ENCODE measurements at places on chromosomes 5 and 9.

GRCh38 chr5:39415201-39415600 is 9.6 kb downstream of the DAB2 start:
- DNase-seq: peak; percentile 18

- peak; percentile 93 for DNase-seq
These were observed 21.5 kb downstream of the SHB start for GRCh38 chr9:38047301-38048251.

GRCh38 chr5:102845041-102845440 is 89.9 kb downstream of the PAM start:
- no peak for DNase-seq

GRCh38 chr5:34930870-34931269 is 1.5 kb downstream of the DNAJC21 start:
- no peak for DNase-seq

DNA sequence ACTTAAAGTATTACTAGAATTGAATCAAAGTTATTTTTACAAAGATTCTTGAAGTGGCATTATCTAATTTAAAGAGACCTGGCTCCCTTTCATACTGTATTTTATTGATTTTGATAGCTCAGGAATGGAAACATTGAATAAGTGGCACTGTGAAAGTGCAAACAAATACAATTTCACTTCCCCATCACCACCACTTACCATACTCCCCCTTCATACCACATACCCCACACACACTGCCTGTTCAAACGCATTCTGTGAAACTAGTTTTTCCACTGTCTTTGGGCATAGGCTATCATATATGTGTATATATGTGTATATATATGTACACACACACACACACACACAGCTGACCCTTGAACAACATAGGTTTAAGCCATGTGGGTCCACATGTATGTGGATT is 62.1 kb upstream of the ATG10 start:
- no peak for DNase-seq

- DNase-seq: no peak
These were observed 116.3 kb downstream of the MED27 start for GRCh38 chr9:131963072-131964030.

- no peak for DNase-seq
These were observed 42.5 kb downstream of the NXNL2 start for GRCh38 chr9:88577256-88578120.

DNA sequence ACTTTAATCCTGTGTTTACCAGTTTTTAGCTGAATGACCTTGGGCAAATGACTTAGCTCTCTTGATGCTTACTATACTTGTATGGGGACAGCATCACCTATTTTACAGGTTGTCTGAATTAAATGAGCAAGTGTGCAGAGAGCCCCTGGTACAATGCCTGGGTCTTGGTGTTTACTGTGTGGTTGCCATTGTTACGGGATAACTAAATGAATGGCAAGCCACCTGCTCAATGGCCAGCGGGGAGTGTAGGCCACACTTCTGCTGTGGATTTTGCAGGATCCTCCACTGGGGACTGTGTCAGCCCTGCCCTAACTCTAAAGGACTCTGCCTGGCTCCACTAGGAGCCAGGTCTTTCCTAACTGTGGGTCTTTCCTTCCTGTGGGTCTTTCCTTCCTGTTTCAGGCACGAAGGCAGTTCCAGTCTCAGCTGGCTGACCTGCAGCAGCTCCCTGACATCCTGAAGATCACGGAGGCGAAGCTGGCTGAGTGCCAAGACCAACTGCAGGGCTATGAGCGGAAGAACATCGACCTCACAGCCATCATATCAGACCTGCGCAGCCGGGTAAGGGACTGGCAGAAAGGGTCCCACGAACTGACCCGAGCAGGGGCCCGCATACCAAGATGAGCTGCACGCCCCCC is 10.3 kb upstream of the GLE1 start:
- DNase-seq: no peak

DNA sequence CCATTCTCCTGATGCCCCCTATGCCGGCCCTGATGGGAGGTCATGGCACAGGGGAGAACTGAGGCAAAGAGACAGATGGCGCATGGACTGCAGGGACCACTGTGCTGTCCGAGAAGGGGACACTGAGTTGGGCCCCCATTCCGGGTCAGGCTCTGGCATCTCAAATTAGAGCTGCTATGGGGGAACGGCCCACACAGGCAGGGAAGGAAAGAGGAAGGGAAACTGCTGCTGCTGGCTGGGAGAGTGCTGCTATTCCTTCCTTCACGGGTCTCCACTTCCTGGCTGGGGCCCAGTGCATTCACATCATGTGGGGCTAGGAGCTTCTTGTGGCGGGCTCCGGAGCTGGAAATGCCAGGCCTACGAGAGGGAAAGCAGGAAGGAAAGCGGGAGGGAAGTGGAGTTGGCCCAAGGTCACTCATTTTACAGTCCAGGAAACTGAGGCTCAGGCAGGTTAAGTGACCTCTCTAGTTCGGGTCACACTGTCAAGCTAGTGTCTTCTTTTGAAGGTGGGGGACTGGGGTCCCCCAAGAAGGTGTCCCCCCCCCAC is 1.3 kb upstream of the CARD19 start:
- DNase-seq: peak; percentile 21

GRCh38 chr5:65791712-65792673 is 70.0 kb downstream of the NLN start:
- DNase-seq: no peak

- DNase-seq: peak; percentile 63
These were observed 30.2 kb upstream of the CCNG1 start for GRCh38 chr5:163407034-163407655.

All from fibroblast of skin of abdomen (primary cell).